ENCODE measurements at places on chromosomes 12 and 14.

GRCh38 chr14:66619952-66620351 lies 112.0 kb downstream of the GPHN start:
- peak; percentile 15 for DNase-seq

DNA sequence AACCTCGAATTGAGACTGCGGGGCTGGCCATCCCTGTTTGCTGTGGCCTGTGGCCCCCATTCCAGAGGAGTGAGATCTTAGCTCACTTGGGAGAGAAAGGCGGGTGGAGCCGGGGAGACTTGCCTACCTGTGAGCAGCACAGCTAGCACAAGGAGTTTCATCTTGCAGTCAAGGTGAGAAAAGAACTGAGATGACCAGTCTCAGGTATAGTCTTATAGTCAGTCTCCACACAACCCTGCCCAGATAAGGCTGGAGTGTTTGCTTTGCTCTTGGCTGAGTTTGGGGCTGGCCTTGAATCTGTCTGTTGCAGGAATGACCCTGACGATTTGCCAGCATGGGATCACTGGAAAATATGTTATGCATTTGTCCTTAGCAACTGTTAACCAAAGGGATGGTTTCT lies at the start of gene PLA2G1B:
TSS of gene PLA2G1B (minus strand) at position 187 of the 400 bp plus-strand sequence. CDS start at position 161, 26 bp downstream.
- no peak for DNase-seq

DNA sequence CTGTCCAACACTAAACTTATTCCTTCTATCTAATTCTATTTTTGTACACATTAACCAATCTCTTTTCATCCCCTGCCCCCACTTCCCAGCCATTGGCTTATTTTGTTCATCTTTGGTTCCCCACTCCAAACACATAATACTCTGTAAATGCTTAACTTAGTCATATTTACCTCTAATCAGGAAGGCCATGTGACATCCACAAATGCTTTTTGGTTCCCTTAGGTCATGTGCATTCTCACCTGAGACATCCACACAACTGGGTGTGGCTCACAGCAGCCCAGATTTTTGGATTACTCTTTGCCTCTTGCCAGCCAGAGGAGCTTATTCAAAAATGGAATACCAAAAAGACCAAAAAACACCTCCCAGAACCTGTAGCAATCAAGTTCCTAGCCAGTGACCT lies 28.4 kb downstream of the ARL1 start:
- DNase-seq = no peak

GRCh38 chr12:21190016-21190415 lies 59.0 kb downstream of the SLCO1B1 start:
- no peak for DNase-seq

DNA sequence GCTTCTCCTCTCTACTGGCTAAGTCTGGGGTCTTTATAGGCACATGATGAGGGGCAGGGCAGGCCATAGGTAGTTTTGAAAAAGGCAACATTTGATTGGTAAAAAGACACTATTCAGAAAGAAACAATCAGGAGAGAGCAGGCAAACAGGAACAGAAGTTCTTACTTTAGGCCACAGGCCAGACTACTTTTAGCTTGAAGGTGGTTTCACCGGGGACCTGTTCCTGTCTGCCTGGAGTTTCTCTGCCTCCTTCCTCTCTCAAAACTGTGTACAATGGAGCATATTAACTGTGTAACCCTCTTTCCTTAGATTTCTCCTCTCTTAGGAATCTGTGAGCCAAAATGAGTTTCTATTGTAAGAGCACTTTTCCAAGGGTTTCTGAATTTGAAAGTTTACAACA lies 167.9 kb upstream of the AVPR1A start:
- no peak for DNase-seq
